Breast epithelium (tissue), 4 donors: ENCODE measurements at places on chromosomes 13 and 19. TPM values are rescaled to one million over a fixed set of nuclear protein-coding genes. Genes with fewer than 3 reads are reported as not detected.

GRCh38 chr19:18526316-18526715 is 4.4 kb upstream of the ELL start:
- DNase-seq = no peak

DNA sequence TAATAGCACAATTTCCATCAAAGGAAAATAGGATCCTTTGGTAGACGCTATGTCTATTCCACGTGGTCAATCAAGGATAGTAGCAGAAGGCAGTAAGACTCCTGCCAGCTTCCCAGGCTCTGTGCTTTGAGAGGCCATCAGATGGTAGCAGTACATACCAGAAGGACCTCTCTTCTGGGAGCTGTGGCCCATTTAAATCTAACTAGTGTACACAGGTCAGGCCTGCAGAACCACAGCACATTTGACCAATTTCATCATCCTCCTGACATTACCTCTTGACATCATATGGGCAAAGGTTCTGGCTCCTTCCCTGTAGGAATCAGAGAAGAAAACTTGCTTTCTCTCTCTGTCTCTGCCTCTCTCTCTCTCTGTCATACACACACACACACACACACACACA is 229.6 kb upstream of the HTR2A start:
- no peak for DNase-seq

Gene SCGB2B2
- total RNA-seq = 0.80 TPM

Gene CD22
- total RNA-seq = 0.33 TPM

Gene KLF1
- total RNA-seq = not detected

- no peak for DNase-seq
These were observed 73.6 kb upstream of the SIAH3 start for GRCh38 chr13:45925151-45925550.

Gene DPF1
- not detected for total RNA-seq

GRCh38 chr13:73074014-73074413 is 15.2 kb downstream of the KLF5 start:
- DNase-seq = no peak

DNA sequence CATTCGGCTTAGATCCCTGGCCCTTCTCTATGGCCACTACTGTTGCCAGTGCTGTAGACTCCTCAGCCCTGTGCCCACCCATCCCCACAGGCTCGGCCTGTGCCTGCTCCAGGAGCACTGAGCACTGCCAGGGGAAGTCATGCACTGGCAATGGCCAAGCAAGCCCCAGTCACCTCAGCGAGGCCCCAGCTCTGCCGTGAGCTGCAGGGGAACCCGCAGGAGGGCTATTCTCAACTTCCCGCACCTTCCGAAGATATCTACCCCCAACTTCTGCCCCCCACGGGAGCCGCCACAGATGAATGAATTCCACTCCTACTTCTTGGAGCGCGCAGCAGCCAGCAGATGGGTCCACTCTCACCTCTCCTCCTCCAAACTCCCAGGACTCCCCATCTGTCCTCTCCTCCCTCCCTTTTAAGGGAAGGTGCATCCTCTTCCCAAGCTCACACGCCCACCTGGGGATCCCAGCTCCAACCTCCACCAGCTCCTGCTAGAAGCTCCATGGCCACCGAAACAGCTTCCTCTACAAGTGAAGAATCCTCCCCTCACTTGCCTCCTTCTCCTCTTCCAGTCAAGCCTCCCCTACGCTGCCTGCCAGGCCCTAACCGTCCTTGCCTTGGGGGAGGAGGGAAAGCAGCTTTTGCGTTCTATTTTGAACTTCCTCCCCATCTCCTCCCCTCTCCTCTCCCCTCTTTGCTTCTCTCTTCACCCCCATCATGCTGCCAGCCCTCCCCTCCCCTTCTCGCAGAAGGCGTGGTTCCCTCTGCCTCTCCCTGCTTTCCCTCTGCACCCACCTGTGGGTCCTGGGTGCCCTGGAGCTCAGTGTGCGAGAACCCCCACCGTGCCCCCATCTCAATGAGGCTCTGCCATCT is 52.2 kb downstream of the PEPD start:
- DNase-seq = peak; percentile 42

GRCh38 chr19:5036698-5037563 is 68.0 kb downstream of the KDM4B start:
- no peak for DNase-seq

- no peak for DNase-seq
These were observed 1.7 kb downstream of the PCDH8 start for GRCh38 chr13:52846567-52847321.

GRCh38 chr19:4580021-4580901 is 20.8 kb upstream of the SEMA6B start:
- no peak for DNase-seq

GRCh38 chr13:49409008-49409407 is 34.9 kb downstream of the CAB39L start:
- DNase-seq = no peak

DNA sequence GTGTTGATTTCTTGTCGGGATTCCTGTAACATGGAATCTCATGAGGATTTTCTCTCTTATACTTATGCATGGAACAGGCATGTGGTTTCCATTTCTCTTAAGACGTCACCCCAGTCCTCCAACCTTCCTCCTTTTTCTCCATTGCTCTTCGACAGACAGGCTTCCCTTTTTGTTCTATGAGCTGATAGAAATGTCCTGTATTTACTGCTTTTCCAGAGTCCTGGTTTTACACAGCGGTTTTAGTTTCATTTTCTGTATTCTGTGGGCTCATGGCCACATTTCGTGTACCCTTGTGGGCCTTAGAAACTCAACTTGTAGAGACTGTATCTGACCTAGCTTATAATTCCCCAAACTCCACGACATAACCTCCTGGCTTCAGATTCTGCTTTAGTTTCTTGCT is 113.1 kb downstream of the PAN3 start:
- no peak for DNase-seq

DNA sequence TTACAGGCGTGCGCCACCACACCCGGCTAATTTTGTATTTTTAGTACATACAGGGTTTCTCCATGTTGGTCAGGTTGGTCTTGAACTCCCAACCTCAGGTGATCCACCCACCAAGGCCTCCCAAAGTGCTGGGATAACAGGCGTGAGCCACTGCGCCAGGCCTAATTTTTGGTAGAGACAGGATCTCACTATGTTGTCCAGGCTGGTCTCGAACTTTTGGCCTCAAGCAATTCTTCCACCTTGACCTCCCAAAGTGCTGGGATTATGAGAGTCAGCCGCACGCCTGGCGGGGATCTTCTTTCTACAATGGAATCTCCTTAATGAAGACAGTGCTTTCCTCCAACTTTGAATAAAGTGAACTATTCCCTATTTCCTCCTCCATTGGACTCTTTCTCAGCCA is 5.8 kb downstream of the RASIP1 start:
- DNase-seq = no peak

GRCh38 chr13:92300651-92301050 is 902.2 kb downstream of the GPC5 start:
- no peak for DNase-seq

DNA sequence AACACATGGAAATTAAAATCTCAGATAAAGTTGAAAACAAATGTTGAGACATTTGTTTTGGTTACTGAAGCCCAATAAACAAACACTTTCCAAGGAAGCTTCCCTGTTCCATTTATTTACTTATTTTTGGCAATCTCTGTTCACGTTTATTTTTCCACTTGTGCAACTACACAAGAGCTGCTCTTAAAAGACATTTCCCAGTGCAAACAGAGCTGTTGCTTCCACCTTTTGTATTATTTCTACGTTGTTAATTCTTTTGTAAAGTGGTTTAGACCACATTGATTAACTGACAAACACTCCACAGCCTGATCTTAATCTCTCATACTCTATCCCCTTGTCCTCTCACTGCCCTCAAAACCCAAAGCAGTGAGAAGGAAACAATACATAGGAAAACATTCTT is 757.6 kb downstream of the LIG4 start:
- no peak for DNase-seq

- no peak for DNase-seq
These were observed 1.3 kb downstream of the SHISA7 start for GRCh38 chr19:55441692-55442321.

GRCh38 chr19:6092329-6093286 is 17.7 kb downstream of the RFX2 start:
- DNase-seq = peak; percentile 88

GRCh38 chr13:101309014-101309619 is 107.2 kb downstream of the NALCN start:
- DNase-seq = no peak

- DNase-seq = no peak
These were observed 4.8 kb downstream of the GNA15 start for GRCh38 chr19:3140667-3141038.
